ENCODE measurements at places on chromosomes 5 and 9.
A peak's percentile ranks its signal among the peaks of the same experiment; 100 is the strongest.

GRCh38 chr9:130286781-130287428 is 21.3 kb downstream of the HMCN2 start:
- no peak for DNase-seq

DNA sequence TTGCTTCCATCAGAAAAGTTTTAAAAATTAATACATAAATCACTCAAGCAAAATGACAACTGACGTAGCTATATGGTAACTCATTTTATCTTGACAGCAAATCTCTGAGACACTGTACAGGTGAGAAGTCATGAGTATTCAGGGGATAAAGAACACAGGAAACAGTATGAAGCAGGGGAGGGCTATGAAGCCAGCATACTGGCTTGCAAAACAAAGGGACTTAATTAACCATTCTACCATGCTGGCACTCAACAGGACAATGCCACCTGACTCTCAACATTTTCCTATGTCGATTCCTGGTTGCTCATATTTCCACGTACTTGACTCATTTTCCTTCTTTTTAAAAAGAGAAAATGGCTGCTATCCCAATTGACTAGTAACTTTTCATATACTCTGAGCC is 151.4 kb upstream of the RETREG1 start:
- DNase-seq, result no peak

GRCh38 chr5:78731884-78732283 is 83.3 kb upstream of the LHFPL2 start:
- no peak for DNase-seq

DNA sequence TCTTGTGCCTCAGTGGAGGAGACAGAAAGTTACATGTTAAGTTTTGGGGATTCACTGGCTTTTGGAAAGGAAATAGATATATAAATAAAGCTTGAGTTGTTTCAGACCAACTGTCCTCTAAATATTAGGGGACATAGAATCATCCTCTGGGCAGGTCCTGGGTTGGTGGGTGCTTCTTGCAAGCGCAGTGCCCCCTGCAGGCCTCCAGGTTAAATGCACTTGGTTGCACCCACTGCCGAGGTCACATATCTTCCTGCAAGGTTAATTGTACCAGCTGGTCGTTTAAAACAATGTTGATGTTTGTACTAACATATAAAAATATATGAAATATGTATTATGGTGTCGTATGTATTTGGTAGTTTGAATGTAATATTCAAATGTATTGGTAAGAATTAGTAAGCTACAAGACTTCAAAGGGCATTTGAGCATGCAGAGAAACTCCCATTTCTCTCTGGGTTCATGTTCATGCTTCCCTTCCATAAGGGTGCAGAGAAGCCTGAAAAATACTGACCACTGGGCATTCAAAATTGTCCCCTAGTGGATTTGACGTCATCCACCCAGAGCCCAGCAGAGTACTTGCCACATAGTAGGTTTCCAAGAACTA is 87.0 kb downstream of the ZNF618 start:
- DNase-seq, result peak; percentile 72

DNA sequence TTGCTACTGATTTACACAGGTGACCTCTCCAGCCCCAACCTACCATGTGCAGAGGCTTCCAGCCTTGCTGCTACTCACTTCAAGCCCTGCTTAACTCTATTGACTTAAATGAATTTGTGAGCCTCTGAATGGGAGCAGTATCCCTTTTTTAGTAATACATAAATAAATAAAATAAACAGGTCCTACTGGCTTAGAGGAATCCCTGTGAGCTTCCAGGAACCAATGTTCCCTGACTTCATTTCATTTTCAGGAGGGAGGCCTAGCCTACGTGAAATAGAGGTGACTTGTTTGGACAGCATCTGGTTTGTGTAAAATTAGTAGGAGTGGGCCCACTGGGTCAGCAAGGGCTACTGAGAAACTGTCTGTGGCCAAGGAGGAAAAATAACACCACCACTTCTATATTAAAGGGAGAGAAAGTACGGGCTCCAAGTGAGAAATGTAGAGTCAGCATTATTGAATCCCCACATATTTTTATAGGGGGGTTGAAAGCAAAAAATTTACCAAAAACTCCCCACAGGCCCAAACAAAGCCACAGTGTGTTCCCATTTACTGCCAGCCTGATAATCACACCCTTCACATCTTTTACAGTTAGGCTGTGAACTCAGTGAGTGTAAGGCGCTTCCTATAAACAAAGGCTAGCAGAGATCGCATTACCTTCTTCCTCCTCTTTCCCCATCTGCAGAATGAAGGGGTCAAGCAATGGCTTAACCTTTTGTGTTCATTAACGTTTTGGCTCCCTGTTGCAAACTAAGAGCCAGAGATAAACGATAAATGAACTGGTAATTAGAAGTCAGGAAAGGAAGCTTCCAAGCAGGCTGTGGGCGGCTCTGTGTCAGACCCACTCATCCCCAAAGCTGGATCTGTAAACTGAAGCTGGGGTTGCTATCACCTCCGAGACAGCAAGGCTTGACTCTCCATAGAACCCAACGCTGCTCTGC is 138.8 kb upstream of the LIFR start:
- DNase-seq, result peak; percentile 3

- DNase-seq, result no peak
Measured at GRCh38 chr5:108587821-108588220, 159.9 kb upstream of the FER start.

GRCh38 chr5:68548959-68549676 is 333.6 kb downstream of the PIK3R1 start:
- DNase-seq, result no peak

GRCh38 chr9:114947058-114947457 is 16.7 kb upstream of the TNFSF8 start:
- DNase-seq, result no peak

- no peak for DNase-seq
Measured at GRCh38 chr9:109953300-109953699, 173.3 kb downstream of the PALM2AKAP2 start.

DNA sequence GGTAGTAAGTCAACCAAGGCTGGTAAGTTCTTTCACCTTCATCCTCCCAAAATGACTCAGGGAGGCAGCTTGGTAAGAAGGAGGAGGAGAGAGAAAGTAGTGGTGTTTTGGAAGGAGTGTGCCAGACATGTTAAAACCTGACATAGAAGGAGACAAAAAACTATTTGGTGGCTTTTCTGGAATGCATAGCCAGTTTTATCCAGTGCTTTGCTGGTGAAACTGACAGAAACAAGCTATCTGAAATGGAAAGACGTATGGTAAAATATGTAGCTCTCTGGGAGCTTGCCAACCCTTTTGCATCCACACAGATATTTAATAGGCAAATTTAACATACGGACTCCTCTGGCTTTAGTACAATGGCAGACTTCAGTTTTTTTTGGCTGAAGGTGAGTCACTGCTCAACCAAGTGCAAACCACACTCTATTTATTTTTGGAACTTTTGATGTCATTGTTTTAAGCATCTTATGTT is 45.4 kb downstream of the RAB14 start:
- DNase-seq, result no peak

GRCh38 chr5:78534148-78534904 is 114.2 kb downstream of the LHFPL2 start:
- DNase-seq, result no peak

GRCh38 chr9:137550231-137550621 is at the start of gene PNPLA7:
Gene PNPLA7, minus strand, starts transcription at chr9:137550402. Its CDS starts 205 bp downstream, at chr9:137550197.
- peak; percentile 88 for DNase-seq

GRCh38 chr5:143244990-143245389 is 158.5 kb downstream of the NR3C1 start:
- no peak for DNase-seq

DNA sequence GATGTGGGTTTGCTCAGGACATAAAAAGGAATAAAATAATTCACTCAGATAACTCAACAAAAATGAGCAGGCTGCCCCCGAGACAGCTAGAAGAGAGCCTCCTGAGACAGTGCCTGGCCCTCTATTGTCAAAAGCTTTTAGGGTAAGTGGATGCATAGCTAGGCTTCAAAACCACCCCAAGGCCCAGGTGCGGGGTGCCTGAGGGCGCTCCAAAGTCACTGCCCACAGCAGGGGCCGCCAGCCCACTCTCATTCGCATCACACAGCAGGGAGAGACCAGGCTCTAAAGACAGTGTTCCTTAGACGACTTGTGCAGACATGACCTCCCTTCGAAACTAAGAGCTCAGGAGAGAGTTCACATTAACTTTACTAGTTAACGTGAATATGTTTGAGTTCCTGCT is 271.5 kb downstream of the FSTL4 start:
- no peak for DNase-seq
